ENCODE measurements at places on chromosomes 5 and 9.

GRCh38 chr5:32155211-32155610, 18.9 kb downstream of the GOLPH3 start:
- no peak for DNase-seq

GRCh38 chr5:117463881-117464570, 889.4 kb upstream of the SEMA6A start:
- no peak for DNase-seq

DNA sequence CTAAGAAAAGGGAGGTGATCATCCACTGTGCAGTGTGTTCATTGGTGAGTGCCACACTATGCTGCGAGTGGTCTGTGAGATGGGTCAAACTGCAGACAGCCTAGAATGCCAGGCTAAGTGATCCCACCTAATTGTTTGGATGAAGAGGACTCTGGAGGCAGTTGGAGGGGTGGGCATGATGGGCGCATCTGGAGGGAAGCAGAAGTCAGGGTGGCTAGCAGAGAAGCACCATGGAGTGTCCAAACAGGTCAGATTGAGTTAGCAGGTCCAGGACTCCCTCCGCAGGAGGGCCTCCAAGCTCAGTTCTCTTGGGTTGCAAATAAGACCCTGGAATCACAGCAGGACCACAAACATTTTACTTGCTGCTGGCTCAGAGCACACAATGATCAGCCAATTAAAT, 19.9 kb upstream of the ANGPTL2 start:
- no peak for DNase-seq

GRCh38 chr9:133351908-133352634, 4.1 kb downstream of the RPL7A start:
- no peak for DNase-seq

- DNase-seq: no peak
These were observed at the start of gene MINAR2 for GRCh38 chr5:129747572-129748407. Gene MINAR2 (plus strand): TSS chr5:129748094. CDS start chr5:129748191, 97 bp downstream.

GRCh38 chr5:125891061-125891725, 532.0 kb upstream of the GRAMD2B start:
- no peak for DNase-seq

GRCh38 chr5:137233726-137234125, 265.4 kb downstream of the SPOCK1 start:
- DNase-seq: no peak

- no peak for DNase-seq
These were observed 5.1 kb upstream of the NDST1 start for GRCh38 chr5:150502847-150503246.

GRCh38 chr5:141484641-141485311, at the start of gene PCDHGC4:
Gene PCDHGC4 (plus strand): TSS chr5:141485030. CDS start chr5:141485174, 144 bp downstream.
- no peak for DNase-seq

DNA sequence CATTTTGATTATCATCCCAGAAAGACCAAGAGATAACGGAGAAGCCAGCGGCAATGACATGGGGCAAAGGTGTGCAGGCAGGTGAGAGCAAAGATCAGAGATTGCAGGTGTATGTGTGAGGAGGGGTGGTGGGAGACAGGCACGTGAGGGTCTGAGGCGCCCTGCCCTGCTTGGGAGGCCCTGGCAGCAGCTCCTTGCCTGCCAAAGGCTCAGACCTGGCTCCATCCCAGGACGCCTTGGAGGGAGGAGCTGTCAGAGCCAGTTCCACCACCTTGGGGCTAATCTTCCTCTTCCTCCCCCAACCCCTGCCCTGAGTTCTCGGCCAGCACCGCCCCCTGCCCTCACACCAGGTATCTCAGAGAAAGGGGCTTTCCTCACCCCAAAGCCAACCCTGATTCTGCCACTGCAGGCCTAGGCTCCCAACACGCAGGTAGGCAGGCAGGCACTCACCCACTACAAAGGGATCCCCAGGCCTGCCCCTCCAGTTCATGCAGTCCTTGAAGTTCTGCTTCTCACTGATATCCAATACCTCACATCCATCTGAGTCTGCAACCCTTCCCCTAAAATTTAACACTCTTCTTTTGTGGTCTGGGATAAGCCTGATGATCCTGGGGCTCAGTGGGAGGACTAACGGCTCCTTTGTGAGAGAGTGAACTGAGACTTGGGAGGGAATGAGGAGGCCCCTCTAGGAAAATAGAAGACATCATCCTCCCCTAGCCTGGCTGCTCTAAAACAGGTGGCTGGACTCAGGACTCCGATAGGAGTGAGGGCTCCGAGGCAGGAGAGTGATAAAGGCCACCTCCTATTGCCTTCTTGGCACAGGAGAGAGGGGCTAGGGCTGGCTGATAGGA, 1.8 kb downstream of the AQP3 start:
- no peak for DNase-seq

DNA sequence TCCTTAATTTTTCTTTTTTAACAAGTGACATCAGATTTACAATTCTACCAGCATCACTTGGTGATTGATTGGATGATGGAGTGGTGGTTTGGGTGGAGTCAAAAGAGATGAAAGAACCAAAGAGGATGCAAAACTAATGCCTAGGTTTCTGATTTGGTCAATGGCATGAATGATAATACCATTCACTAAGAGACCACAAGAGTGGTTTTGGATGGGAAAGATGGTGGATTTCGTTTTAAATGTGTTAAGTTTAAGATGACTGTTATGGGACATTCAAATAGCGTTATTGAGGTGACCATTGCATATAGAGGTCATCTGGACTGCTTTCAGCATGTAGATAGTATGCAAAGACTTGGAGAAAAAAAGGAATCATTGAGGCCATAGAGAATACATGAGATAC, 3.6 kb downstream of the SMC5 start:
- no peak for DNase-seq

- no peak for DNase-seq
These were observed 158.9 kb downstream of the APBA1 start for GRCh38 chr9:69513141-69513820.

DNA sequence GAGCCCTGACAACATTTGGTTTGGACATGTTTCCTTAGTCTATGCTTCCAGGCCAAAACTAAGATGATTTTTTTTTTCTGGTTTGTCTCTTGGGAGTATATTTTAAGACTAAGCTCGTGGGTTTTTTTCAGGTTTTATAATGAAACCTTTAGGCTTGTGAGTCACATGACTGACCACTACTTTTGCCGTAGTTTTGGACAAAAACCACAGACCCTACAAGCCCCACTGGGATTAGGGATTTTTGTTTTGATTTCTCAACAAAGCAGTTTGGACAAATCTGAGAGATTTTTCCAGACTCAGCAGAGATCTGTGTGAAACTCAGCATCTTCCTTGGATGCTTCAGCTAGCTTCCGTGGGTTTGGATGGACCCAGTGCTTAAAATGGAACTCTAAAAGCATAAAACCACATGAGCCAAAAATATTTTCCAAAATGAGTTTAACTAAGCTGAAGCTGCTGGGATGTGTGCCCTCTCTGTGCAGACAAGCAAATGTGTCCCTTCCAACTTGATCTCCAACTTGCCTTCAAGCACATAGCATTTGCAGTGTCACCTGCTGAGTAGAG, 70.3 kb upstream of the SMIM15 start:
- no peak for DNase-seq

DNA sequence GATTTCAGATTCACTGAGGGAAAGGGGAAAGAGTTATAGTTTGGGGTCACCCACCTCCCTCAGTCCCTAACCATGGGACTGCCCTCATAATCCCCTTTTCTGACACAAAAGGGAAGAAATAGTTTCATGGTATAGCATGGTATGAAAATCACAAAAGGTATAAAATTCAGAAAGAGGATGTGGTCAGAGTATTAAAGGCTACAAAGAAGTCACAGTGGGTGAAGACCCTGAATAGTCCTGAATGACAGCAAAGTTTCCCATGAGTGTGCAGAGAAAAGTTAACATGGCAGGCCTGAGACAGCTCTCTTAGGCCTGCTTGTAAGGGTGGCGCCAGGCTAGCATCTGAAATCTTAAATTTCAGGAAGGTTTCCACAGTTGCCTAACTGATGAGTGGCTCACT, 290.6 kb upstream of the ZNF608 start:
- DNase-seq: no peak

DNA sequence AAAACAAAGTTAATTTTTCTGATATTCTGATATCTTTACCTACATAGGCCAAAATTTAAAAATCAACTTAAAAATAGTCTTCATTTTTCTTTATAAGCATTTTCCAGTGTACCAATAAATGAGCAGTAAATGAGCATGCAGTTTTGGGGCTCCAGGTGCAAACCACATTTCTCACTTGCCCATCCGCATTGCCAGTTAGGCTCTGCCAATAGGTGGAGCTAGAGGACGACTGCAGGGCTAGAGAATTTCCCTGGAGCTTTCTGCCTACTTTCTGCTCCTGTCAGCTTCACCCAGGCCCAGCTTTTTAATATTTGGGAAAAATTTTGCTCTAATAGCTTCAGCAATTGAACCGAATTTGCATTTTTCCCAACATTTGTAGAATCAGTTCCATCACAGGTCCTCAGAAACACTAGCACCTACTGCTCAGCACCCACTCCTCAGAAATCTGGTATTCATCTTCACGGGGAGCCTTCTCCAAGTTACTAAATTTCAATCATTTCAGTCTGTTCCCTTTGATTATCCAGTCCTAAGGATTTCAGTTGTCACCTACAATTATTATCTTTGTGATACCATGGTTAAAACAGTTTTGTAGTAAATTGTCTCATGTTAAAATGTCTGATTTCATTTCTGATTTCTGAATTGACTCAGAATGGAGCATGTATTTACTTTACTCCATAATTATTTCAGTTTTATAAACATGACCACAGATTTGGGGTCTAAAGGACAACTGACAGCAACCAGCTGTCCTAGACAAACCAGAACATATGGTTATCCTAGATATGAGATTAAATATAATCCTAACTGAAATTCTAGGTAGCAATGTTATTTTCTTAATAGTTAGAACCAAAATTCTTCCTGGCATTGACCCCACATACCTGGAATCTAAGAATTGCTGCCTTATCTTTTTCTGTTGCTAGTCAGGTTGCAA, 104.6 kb upstream of the FAM174A start:
- DNase-seq: no peak

- DNase-seq: no peak
These were observed 7.5 kb downstream of the RASGRF2 start for GRCh38 chr5:80967500-80968181.

DNA sequence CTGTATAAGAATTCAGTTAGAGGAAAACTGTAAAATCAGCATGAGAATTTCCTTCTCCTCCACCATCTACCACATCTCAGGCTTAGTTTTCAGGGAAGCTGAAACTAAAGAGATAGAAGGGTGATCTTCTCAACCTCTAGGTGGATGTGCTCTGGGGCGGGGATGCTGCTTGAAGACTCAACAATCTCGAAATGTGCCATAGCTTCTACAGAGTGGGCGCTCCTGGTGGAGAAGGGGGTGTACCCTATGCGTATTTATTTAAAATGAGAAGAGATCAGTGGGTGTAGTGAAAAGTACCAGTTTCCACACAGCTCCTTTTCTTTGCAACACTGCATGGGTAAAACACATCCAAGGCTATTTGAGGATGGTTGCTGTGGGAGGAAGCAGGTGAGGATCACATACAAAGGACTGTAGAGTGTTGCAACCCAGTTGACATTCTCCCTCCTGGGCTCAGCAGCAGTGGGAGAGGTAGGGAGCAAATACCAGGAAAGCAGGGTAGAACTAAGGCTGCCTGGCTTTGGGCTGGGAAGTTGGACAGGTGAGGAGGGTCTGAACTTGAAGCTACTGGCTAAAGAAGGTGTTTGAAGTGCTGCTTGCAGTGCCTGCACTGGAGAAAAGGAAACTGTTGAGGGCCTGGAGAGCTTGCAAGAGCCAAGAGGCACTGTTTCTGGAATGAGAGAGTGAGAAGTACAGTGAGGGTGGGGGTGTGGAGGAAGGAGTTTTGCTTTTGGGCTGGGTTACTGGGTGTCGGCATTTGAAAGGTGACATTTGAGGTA, 73.1 kb downstream of the MAST4 start:
- no peak for DNase-seq

DNA sequence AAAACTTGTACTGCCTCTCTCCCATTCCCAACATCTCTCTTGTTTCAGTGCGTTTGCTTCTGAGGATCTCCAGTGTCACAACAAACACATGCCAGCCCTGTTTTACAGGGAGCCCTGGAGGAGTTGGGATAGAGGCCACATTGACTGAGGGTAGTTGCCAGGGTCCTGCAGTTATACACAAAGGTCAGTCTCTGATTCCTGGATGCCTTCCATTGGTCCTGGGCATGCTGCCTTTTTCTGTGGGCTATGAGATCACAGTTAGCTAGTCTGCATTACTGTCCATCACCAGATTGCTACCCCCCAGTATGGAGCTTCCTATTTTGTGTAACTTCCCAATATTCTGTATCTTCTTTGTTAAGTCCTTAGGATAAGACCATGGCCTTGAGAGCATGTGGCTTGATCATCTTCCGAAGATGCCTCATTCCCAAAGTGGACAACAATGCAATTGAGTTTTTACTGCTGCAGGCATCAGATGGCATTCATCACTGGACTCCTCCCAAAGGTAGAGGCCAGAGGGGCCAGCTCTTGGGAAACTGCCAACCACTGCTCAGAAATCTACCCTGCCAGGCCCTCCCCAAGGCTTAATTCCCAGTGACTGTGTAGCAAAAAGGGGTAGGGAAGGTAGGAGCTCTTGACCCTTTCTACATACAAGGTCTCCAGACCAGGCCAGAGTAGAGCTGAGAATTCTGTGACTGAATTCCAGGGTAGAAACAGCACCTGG, 9.5 kb downstream of the NUDT2 start:
- DNase-seq: peak; percentile 90

GRCh38 chr5:132760601-132761317, 13.5 kb downstream of the CCNI2 start:
- no peak for DNase-seq

DNA sequence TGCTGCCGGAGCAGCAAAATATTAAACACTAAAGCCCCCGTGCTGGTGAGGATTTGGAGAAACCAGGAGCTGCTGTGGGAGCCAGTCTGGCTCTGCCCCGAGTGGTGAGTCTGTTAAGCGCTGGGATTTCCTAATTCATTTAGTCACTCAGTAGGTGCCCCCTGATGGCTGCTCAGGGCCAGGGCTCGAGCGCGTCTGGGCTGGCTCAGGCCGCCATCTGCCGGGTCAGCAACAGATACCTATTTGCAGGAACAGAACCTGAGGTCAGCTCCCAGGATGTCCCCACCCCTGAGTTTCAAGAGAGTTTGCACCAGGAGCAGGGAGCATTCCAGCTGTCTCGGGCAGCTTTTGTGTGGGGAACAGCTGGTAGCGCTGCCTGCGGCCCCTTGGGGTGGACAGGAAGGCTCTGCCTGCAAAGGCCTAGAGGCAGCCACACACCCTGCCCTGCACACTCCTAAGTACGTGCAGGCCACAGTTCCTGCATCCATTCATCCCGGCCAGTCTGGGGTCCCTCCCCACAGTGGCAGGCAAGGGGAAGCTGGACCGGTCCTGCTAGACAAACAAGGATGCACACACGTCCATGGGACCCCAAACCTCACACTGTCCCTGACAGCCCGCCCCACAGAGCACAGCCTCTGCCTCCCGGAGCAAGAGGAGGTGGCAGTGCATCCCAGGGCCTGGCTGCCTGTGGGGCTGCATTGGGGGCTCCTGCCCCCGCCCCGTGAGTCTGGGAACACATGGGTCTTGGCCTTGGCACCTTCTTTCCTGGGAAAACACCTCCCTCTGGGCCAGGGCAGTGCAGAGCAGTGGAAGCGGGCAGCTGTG, 83.7 kb downstream of the ADAMTS2 start:
- DNase-seq: no peak

DNA sequence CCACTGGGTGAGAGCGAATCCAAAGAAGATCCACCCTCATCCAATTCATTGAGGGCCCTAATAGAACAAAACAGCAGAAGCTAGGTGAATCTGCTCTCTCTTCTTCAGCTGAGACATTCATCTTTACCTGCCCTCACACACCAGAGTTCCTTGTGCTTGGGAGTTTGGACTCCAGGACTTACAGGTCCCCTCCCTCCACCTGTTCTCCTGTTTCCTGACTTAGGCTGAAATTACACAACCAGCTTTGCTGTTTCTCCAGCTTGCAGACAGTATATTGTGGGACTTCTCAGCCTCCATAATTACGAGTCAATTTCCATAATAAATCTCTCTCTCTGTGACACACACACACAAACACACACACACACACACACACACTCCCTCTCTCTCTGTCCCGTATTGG, 19.1 kb downstream of the TMEM171 start:
- DNase-seq: no peak
